Fibroblast of upper back skin (primary cell): ENCODE measurements at places on chromosomes 3 and 15.
A peak's percentile ranks its signal among the peaks of the same experiment; 100 is the strongest.

DNA sequence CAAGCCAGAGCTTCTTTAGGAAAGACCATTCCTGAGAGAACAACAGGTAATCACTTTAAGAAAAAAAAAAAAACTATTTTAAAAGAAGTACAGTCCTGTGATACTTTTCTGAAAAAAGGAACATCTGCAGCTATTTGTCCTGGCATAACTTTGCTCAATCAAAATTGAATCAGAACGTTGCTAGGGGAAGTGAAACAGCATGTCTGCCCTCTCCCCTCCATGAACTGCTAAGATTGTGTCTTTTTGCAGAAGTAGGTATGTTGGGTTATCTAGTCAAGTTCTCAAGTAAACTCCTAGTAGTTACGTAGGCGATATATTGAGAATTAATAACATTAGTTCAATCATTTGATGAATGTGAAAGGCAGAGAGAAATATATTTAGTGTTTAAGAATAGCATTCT lies 1013.3 kb downstream of the TUSC7 start:
- DNase-seq: no peak

DNA sequence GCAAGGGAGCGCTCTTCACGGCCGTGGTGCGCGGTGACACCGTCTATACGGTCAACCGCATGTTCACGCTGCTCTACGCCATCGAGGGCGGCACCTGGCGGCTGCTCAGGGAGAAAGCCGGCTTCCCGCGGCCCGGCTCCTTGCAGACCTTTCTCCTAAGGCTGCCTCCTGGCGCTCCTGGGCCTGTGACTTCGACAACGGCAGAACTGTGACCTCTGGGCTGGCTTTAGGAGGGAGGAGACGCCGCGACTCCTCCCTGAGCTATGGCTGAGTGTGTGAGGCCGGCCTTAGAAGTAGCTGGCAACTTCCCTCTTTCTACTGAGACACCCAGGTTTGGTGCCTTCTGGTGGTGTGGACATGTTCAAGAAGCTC lies 1.4 kb downstream of the KBTBD13 start:
- DNase-seq: peak; percentile 47

- no peak for DNase-seq
Observed at GRCh38 chr3:15919971-15920370, 122.2 kb upstream of the ANKRD28 start.

DNA sequence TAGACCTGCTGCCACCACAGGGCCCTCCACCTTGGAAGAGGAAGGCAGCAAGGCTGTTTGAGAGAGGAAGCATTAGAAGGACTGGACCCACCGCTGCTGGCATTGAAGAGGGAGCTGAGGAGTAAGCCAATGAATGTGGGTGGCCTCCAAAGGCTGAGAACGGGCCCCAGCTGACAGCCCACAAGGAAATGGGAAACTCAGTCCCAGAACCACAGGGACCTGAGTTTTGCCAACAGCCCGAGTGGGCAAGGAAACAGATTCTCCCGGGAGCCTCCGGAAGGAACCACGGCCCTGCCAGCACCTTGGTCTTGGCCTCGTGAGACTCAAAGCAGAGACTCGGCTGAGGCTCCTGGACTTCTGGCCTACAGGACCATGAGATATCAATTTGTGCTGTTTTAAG lies 95.4 kb upstream of the SNRPA1 start:
- DNase-seq: no peak

DNA sequence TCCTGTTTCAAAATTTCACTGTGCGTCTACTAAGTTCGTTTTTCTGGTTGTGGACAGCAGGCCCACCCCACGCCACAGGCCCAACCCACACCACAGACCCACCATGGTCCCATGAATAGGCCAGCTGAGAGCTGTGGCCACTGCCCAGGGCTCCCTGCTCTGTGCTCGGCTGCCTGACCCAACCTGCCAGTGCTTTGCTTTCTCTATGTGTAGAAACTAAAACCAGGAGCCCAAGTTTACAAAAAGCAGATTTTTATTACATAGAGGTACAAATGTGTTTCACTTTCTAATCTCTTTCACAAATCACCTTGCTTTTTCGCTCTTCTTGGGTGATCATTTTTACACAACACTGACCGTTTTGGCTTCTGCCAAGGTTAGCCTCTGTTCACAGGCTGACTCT lies 69.1 kb downstream of the HERC2 start:
- no peak for DNase-seq

GRCh38 chr15:43928152-43928551 lies 101.3 kb downstream of the WDR76 start:
- DNase-seq: no peak

DNA sequence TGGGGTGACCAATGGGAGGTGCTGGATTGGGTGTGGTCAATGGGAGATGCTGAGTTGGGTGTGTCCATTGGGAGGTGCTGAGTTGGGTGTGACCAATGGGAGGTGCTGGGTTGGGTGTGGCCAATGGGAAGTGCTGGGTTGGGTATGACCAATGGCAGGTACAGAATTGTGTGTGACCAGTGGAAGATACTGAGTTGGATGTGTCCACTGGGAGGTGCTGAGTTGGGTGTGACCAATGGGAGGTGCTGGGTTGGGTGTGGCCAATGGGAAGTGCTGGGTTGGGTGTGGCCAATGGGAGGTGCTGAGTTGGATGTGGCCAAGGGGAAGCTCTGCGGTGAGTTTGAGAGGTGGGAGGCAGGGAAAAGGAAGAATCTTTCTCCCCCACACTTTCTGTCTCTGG lies 250.0 kb upstream of the PROK2 start:
- no peak for DNase-seq

- no peak for DNase-seq
Observed at GRCh38 chr3:53803124-53803815, 42.9 kb downstream of the CHDH start.

- peak; percentile 11 for DNase-seq
Observed at GRCh38 chr15:69896606-69897005, 201.1 kb downstream of the TLE3 start.

GRCh38 chr3:37127340-37127739 lies 47.0 kb downstream of the LRRFIP2 start:
- no peak for DNase-seq

DNA sequence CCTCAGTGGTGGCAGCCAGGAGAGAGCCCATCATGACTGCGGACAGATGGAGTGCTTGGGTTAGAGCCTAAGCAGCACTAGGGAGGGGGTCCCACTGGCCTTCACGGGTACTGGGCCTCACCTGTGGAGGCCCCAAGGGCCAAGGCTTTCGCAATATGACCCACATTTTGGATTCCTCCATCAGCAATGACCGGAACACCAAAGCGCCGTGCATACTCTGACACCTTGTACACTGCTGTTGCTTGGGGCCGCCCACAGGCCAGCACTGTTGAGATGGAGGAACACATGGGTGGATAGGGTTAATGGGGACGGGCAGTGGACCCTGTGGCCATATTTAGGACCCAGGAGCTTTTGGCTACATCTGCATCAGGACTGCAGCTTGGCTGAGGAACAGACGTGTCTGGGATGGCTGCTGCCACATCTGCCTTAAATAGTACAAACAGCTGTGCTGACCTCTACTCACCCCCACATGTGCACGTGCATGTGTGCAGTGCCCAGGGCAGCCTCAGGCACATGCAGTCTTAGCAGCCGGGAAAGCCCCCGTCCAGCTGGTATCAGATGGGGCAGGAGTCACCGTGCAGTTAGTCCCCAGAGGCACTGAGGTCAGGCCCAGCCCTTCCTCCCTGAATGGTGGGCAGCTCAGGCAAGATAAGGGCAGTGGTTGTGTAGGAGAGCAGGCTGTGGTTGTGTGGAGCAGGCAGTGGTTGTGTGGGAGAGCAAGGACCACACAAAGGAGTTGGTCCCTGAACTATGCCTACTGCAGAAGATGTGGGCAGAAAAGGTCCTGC lies 3.3 kb downstream of the NDUFAF3 start:
- no peak for DNase-seq

GRCh38 chr3:20023623-20024405 lies 11.8 kb upstream of the PP2D1 start:
- DNase-seq: no peak

DNA sequence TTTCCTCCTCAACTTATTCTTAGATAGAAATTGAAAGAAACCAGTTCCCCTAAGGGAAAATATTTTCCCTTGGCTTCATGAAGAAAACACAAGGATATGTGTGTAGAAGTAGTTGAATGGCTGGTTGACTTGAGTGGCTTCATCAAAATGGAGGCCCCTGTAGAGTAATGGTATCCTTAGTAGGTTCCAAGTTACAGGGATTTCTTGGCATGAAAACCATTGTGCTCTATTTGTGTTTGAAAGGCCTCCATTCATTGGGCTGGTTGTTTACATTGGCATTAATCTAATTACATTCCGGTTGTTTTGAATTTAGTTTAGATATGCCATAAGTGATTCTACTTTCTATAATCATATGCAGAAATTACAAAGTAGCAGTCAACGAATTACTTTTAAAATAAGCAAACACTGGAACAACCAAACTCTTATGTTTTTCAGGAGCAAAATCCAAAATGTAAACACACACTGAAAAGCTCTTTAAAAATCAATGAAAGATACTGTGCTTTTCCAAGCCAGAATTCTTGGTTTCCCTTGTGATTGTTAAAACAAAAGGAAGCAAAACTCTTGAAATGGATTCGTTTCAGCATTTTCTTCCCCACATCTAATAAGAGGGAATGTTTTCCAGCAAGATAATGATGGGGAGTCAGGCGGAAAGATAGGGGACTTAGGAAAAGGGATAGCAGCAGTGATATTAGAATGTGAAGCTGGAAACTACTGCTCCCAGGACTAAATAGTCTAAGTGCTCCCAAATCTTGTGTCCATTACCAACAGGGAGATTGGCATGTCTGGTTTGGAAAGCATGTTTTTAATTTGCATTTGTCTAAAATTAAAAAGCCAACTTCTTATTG lies 77.0 kb downstream of the EPHA3 start:
- DNase-seq: no peak

DNA sequence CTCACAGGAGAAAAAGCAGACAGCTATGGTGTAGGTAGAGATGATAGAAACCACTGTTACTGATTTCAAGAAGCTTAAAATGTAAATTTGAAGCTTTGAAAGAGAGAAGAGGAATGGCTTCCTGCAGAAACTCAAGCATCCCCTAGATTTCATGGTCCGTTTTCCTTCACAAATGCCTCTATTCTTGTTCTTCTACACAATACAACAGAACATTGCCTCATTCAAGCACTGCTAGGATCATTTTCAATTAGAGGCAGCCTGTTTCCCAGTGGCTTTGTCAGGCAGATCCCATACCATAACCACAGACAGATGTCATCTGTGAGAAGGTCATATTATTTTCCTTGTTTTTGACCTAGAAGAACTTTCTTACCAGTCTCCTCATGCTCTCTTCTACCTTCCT lies 77.9 kb upstream of the SPRED1 start:
- DNase-seq: no peak

DNA sequence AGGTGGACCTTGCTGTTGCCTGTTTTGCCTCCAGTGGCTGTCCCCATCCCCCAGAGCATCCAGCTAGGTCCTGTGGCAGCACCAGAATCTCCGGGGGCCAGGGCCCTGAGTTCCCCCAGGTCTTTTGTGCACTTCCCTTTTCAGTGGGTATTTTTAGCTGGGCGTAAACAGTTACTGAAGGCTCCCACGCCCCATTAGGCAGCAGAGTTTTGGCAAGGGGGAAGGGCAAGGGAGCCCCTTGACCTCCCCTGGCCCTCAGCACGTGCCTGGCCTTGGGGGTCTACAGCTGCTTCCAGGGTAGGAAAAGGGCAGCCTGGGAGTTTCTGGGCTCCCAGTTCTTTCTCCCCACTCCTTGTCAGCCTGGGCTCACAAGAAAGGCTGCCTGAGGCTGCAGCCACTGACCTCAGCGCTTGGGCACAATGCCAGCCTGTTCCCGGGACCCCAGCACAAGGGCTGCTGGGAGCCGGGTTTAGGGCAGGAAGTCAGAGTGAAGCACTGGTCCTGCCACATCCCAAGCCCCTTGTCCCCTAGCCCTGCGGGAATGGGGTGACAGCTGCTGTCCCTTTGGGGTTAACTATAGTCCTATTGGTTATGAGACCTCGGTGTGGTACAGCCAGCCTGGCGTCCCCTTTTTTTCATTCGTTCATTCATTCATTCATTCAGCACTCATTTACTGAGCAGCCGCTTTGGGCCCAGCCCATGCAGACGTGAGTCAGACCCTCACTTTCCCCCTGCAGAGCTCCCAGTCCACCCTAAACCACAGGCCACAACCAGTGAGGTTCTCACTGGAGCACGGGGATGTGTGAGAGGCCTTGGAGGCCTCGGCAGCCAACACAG lies 8.4 kb downstream of the CSK start:
- DNase-seq: peak; percentile 81

GRCh38 chr3:21839592-21839991 lies 88.6 kb upstream of the ZNF385D start:
- peak; percentile 95 for DNase-seq

DNA sequence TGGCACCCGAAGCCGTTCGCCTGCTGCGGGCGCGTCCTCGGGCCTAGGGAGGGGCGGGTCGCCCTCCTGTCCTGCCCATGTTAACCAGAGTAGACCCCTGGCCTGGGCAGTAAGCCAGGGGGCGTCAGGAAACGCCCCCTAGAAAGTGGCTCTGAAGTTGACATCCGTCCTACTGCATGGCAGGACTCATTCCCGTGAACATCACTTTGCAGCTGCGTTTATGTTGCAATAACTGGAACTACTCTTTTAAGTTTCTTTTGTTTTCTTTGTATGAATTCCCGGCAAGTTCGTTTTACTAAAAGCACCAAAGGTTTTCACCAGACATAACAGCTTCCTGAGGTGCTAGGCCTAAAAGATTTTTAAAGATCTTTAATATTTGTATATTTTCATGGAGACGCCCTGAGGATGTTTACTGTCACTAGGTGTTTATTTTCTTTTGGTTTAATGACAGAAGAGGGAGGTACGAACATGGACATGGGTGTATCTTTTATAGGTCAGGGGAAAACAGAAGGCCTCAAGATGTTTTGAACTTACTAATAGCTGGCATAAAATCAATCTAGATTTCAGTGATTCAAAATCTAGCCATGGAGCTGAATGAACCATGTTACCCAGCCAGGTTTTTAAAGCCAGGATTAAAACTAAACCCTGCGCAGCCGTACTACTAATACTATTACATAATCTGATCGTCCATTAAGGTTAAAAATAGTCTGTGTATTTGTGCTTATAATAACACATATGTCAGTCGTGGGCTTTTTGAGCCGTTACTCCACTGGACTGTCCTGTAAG lies 1.0 kb downstream of the C15orf61 start:
- DNase-seq: peak; percentile 41

DNA sequence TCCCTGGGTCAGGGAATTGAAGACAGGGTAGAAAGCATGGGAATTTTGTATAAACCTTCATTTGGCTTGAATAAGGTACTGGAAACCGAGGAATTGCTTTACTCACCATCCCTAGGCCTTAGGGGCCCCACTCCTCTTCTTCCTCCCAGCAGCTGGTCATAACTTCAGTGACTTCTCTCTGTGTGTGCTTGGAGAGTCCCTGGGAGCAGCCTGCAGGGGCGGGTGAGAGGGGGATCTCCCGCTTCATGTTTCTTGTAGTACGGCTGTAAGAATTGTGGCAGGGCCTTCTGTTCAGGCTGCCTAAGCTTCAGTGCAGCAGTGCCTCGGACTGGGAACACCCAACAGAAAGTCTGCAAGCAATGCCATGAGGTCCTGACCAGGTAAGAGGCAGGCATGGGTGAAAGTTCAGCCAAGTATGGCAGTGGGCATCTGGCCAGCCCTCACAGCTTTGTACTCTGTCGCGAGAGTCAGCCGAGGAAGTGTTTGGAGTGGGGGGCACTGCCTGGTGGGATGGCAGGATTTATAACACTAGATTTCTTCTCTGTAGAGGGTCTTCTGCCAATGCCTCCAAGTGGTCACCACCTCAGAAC lies 1.7 kb upstream of the DNAJC17 start:
- DNase-seq: no peak

GRCh38 chr15:41597787-41598186 lies 38.8 kb downstream of the TYRO3 start:
- DNase-seq: no peak

GRCh38 chr15:31848621-31849020 lies 181.7 kb upstream of the CHRNA7 start:
- DNase-seq: no peak

- DNase-seq: peak; percentile 32
Observed at GRCh38 chr3:113111011-113111707, 100.2 kb upstream of the BOC start.
